Mesothelial cell of epicardium (in vitro differentiated cells): ENCODE measurements at places on chromosomes 11 and 22.

GRCh38 chr11:11967669-11968510, 40.5 kb downstream of the DKK3 start:
- DNase-seq = no peak

- no peak for DNase-seq
Observed at GRCh38 chr22:39808081-39808480, 85.5 kb downstream of the ENTHD1 start.

GRCh38 chr11:2565447-2566222, 120.8 kb downstream of the KCNQ1 start:
- DNase-seq = no peak

GRCh38 chr11:36153551-36153950, 135.7 kb downstream of the COMMD9 start:
- DNase-seq = no peak
